ENCODE measurements at places on chromosomes 3 and 15. TPM values are rescaled to one million over a fixed set of nuclear protein-coding genes. Genes with fewer than 3 reads are reported as not detected.

The RLBP1 gene
- total RNA-seq: not detected

The FEZF2 gene
- not detected for total RNA-seq

The CHRD gene
- total RNA-seq: not detected

- no peak for DNase-seq
Observed at GRCh38 chr3:107458871-107459270, 63.9 kb upstream of the BBX start.

DNA sequence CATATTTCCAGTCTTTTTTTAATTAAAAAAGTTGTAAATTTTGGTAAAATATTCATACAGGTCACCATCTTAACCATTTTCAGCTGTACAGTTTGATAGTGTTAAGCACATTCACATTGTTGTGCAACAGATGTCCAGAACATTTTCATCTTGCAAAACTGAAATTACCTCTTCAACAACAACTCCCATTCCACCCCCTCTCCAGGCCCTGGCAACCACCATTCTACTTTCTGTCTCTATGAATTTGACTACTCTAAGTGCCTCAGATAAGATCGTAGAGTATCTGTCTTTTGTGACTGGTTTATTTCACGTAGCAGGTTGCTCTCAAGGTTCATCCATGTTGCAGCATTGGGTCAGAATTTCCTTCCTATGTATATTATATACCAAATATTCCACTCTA is 76.0 kb downstream of the SLCO3A1 start:
- no peak for DNase-seq

DNA sequence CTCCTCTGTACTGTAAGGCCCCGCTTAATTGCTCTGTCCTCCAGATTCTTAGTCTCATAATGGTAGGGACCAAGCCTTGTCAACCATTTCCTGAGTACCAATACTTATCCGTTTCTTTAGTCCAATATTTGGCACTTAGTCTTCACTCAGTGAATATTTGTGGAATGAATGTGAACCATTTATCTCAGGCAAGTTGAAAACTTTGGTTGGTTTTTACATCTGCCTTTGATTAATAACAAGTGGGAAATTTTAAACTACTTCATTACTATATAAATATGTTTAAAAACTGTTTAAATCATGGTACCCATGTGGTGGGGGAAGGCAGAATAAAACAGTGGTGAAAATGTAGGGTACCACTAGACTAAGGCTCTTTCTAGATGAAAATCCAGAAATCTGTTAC is 15.2 kb downstream of the CA12 start:
- DNase-seq: no peak

DNA sequence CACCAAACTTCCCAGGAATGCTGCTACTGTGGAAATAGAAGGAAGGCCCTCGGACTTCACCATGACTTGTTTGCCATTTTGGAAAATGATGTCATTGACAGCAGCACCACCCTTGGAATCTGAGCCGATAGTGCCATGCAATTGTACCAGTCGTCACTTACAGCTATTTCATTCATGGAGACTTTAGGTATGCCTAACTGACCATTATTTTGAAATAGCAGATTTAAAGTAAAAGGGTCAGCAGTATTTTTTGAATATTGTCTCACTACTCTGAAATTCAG is 66.0 kb upstream of the ARL8B start:
- DNase-seq: no peak

DNA sequence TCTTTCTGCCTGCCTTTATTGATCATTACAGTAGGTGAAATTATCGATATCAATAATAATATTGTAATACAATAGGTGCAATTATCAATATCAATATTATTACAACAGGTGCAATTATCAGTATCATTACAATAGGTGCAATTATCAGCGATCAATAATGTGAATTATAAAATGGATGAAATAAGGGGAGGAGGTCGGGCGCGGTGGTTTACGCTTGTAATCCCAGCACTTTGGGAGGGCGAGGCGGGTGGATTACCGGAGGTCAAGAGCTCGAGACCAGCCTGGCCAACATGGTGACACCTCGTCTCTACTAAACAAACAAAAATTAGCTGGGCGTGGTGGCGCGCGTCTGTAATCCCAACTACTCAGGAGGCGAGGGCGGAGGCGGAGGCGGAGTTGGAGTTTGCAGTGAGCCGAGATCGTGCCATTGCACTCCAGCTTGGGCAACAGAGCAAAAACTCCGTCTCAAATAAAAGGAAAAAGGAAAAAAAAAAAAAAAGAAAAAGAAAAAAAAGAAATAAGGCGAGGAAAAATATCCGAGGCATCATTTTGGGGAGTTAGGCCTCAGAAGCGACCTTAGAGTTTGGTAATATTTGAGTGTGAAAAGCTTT is 611 bp upstream of the BNIP2 start:
- DNase-seq: peak; percentile 79

DNA sequence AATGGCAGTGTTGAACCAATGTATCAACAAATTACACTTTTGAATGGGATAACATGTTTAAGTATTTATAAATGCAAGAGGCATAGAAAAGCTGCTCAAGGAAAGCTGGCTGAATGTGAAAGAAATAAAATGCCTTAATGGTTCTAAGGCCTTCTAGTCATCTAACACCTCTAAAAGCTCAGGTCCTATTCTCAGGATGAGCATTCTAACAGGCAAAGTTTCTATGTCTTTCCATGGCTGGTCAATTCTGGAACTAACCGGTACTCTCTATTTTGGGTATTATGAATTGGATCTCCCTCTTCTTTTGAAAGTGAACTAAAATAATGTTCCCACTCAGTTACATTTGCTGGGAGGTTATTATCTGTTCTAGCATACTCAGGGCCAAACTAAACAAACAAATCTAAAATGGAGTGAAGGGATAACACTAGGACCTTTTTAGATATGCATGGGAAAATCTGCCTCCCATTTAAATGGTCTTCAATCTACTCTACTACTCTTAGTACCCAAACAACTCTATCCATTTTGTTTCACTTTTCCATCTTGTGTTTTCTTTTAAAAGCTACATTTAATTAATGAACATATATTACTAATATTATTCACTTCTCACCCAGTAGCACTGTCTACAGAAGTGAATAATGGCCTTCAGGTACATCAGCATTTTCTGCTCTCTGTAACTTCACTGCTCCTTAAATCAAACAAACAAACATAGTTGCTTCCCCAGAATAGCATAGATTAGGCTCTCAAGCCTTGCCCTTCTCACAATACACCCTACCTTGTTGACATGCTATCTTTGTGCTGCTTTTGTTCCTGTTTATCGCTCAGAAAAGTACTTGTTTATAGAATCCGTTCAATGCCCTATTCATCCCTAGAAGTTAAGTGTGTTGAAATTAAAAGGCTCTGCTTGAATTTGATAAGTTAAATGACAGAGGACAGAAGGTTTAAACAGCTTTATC is 46.4 kb downstream of the CBLB start:
- DNase-seq: no peak

DNA sequence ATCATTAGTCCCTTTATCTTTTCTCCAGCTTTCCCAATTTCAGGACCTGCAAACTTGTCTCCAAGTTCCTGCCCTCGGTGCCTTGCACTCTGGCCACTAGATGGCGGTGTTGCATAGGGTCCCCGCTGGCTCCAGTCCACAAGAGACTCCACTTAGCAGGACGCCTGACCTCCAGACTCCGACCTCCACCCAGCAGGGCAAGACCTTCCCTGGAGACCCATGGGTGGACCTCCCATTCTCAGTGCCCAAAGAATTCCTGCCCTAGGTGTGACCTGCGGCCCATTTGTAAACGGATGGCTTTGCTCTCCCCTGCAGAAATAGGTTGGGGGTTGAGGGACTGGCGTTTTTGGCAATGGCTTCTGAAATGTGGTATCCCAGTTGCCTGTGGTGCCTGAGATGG is 82.6 kb downstream of the LSM3 start:
- peak; percentile 81 for DNase-seq

Data from activated CD8-positive, alpha-beta T cell treated with anti-CD3 and anti-CD28 coated beads for 36 hours (primary cell).